Psoas muscle (tissue), 8 donors: ENCODE measurements at places on chromosomes 1 and 21. TPM values are rescaled to one million over a fixed set of nuclear protein-coding genes. Genes with fewer than 3 reads are reported as not detected.

PCBP3 gene
- 0.91 TPM for total RNA-seq

COL11A1 gene
- total RNA-seq: not detected

OR2L3 gene
- not detected for total RNA-seq

OSCP1 gene
- 4.6 TPM for total RNA-seq

S100A3 gene
- total RNA-seq: 0.34 TPM

GRCh38 chr1:93283496-93283895 is 62.2 kb upstream of the DR1 start:
- no peak for DNase-seq

DNA sequence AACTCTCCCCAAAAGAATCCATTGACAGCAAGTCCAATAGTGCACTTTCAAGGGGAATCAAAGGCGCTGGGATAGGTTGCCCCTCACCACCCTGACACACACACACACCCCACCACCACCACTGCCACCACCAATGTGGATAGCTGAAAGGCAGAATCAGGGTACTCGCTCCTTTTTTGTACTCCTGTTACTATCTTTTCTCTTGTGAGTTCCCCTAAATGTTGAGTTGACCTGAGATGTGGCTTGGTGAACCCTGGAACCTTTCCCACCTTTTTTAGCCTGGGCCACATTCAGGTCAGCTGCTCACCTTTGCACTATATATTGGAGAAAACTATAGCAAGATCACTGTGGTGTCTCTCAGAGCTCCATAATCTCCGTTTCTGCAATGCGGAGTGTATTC is 3.9 kb downstream of the S100A8 start:
- no peak for DNase-seq

LCE2A gene
- total RNA-seq: not detected

DNA sequence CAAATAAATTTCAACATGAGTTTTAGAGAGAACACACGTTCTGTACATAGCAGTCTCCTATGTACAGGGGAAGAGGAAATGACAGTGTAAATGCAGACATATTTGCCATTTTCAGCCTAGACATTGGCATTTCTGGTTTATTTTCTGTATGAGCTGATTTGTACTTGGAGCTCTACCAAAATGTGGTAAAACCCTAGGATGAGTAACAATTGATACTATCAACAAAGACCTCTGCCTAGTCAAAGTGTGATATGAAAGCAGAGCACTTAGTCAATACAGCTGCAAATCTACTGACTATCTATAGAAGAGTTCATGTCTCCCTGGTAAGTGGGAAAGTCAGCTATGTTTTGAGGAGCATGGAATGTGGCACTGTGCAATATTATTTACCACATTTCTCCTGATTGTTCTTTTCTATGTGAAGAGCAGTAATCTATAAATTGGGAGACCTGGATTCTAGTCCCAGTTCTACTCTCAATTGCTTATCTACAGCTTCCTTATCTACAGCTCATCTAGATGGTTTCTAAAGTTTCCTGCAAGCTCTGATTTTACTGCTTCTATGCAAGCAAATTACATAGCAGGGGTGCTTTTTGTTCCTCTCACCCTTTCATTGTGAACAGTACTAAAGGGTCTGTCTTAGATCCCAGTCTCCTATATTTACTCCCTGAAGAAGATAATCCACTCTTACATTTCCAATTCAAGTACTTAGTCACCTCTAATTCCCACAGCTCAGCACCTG is 334.2 kb downstream of the NTNG1 start:
- DNase-seq: no peak

DNA sequence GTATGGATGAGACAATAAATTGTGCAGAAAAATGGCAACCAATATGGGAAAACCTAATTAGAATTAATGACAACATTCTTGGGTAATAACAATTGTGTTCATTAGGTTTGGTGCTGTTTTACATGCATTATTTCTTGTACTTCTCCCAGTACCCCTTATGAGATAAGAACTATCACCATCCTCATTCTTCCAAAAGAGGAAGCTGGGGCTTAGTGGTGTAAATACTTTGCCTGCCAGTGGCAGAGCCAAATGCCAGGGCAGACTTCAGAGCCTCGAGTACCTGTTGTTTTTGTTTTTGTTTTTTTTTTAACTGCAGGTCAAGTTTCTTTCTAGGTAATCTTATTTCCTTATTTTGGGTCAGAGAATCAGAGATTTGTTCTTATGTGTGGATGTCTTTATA is 206.4 kb downstream of the RHOU start:
- DNase-seq: no peak
